ENCODE measurements at places on chromosomes 1 and 21. TPM values are rescaled to one million over a fixed set of nuclear protein-coding genes. Genes with fewer than 3 reads are reported as not detected.

DNA sequence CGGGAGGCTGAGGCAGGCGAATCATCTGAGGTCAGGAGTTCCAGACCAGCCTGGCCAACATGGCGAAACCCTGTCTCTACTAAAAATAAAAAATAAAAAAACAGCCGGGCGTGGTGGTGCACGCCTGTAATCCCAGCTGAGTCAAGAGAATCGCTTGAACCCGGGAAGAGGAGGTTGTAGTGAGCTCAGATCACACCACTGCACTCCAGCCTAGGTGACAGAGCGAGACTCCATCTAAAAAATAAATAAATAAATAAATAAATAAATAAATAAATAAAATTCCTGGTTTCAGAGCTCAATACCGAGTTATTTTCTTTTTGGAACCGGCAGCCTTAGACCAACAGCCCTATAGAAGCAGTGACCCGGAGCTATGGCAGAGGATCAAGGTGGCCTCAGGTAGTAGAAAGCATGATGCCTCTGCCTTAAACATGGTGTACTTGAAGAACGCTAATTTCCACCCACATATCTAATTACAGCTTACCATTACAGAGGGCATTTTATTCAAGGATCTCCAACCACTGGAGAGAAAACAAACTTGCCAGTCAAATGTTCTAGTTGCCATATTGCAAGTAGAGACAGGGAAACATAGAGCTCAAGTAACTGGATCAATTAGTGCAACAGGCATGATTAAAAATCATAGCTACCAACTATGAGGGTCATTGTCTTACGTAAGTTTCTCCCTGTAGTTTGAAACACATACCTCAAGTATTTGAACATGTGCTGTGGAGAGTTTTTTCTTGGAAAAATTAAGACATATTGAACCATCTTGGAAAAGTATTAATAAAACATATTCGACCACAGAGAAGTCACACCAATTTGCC, 2.0 kb upstream of the ENAH start:
- H3K27me3 ChIP-seq, result no peaks in the 10 kb centered on the region
- H3K36me3 ChIP-seq, result no peaks in the 10 kb centered on the region
- peaks cover 21% of the 10 kb centered on the region for H3K4me1 ChIP-seq
- no peak for DNase-seq
- peak overlapping the region; percentile 99 for H3K27ac ChIP-seq

The RCSD1 gene
- total RNA-seq, result under 0.01 TPM

The S100A7 gene
- total RNA-seq, result not detected

GRCh38 chr1:210151052-210151672, 81.4 kb upstream of the SERTAD4 start:
- no peaks in the 10 kb centered on the region for H3K27me3 ChIP-seq
- H3K4me1 ChIP-seq, result no peaks in the 10 kb centered on the region
- H3K36me3 ChIP-seq, result no peaks in the 10 kb centered on the region
- no peak for DNase-seq
- H3K27ac ChIP-seq, result no peak overlapping the region

GRCh38 chr1:167182571-167183320, 37.9 kb upstream of the POU2F1 start:
- H3K27ac ChIP-seq, result no peak overlapping the region
- H3K27me3 ChIP-seq, result no peaks in the 10 kb centered on the region
- no peak overlapping the region for H3K4me3 ChIP-seq
- no peaks in the 10 kb centered on the region for H3K4me1 ChIP-seq
- H3K36me3 ChIP-seq, result no peaks in the 10 kb centered on the region
- DNase-seq, result no peak

DNA sequence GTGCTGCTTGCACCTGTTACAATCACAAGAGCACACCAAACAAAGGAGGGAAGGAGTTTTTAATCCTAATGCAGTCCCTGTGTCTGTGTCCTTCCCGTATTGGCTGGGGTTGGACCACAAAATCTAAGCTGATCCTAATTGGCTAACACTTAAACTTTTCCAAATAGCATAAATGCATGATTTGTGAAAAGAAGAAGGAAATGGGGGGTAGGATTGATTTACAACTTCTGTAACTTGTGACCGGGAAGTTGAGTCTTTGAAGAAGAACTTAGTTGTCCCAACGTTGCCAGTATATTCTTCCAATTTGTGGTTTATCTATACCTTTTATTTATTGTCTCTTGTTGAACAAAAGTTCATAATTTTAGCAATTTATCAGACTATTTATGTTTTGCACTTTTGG, 11.8 kb upstream of the IPP start:
- no peak for DNase-seq
- H3K4me1 ChIP-seq, result no peaks in the 10 kb centered on the region
- H3K4me3 ChIP-seq, result no peak overlapping the region
- no peaks in the 10 kb centered on the region for H3K36me3 ChIP-seq
- H3K27ac ChIP-seq, result no peak overlapping the region

GRCh38 chr1:156124557-156125483, 10.3 kb downstream of the LMNA start:
- peaks cover 13% of the 10 kb centered on the region for H3K36me3 ChIP-seq
- peak overlapping the region; percentile 1 for H3K4me3 ChIP-seq
- H3K27ac ChIP-seq, result peak overlapping the region; percentile 99
- peaks cover 57% of the 10 kb centered on the region for H3K4me1 ChIP-seq

The MYBPH gene
- total RNA-seq, result 0.17 TPM

DNA sequence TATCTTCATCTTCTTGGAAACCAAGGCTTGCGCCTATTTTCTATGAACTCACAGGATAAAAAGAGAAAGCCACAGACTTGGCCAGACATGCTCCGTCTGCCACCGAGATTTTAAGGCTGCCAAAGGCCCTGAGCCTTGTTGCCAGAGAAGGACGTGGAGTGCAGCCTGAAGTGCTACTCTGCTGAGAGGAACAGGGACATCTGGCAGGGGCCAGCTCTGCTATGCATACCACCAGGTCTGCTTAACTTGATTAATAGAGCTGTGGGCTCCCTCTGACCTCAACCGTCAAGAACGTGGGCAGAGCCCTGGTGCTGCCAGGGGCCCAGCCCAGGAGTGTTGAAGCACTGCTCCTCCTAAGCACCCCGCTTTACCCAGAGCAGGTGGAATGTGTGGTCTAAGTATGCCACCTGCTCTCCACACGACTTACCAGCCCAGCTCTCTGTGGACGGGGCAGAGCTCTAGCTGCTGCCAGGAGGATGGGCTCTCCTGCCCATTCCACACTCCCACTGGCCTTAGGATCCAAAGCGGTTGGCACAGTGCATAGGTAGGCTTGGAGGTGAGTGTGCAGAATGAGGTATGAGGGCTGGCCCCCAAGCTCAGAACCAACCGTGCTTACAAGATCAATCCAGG, 10.6 kb downstream of the HCRTR1 start:
- no peak for DNase-seq
- H3K36me3 ChIP-seq, result peaks cover 8% of the 10 kb centered on the region
- H3K4me3 ChIP-seq, result no peak overlapping the region
- no peaks in the 10 kb centered on the region for H3K27me3 ChIP-seq
- peaks cover 18% of the 10 kb centered on the region for H3K4me1 ChIP-seq

- H3K27ac ChIP-seq, result no peak overlapping the region
- H3K36me3 ChIP-seq, result no peaks in the 10 kb centered on the region
- H3K4me1 ChIP-seq, result peaks cover 5% of the 10 kb centered on the region
Observed at GRCh38 chr1:112712191-112712590, 2.9 kb downstream of the PPM1J start.

GRCh38 chr1:50424045-50424883, 1.0 kb upstream of the DMRTA2 start:
- DNase-seq, result peak; percentile 34
- H3K4me3 ChIP-seq, result peak overlapping the region; percentile 6
- H3K27me3 ChIP-seq, result peaks cover 97% of the 10 kb centered on the region

The KRTAP13-2 gene
- not detected for total RNA-seq

The CHODL gene
- total RNA-seq, result under 0.01 TPM

The C4BPB gene
- total RNA-seq, result not detected

The TBX15 gene
- 0.99 TPM for total RNA-seq

DNA sequence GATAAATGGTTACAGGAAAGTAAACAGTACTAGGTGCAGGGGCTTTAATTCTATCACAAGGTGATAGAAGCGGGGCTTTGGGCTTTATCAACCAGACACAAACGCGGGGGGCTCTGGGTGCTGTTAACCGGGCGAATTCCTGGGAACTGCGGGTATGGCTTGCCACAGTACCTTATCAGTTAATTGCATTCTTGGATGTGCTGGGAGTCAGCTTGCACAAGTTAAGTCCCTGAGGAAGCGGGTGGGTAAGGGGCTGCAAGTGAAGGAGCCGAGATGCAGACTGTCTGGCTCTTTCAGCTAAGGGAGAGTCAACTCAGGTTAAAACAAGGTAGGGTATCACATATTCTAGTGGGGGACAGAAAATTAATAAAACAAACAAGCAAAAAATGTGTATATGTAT, 661 bp downstream of the GBP4 start:
- H3K4me1 ChIP-seq, result no peaks in the 10 kb centered on the region
- no peaks in the 10 kb centered on the region for H3K36me3 ChIP-seq
- peak overlapping the region; percentile 48 for H3K4me3 ChIP-seq
- no peaks in the 10 kb centered on the region for H3K27me3 ChIP-seq
